ENCODE measurements at places on chromosomes 13 and 19.

- DNase-seq, result no peak
Measured at GRCh38 chr19:45294291-45295029, 28.2 kb downstream of the CKM start.

DNA sequence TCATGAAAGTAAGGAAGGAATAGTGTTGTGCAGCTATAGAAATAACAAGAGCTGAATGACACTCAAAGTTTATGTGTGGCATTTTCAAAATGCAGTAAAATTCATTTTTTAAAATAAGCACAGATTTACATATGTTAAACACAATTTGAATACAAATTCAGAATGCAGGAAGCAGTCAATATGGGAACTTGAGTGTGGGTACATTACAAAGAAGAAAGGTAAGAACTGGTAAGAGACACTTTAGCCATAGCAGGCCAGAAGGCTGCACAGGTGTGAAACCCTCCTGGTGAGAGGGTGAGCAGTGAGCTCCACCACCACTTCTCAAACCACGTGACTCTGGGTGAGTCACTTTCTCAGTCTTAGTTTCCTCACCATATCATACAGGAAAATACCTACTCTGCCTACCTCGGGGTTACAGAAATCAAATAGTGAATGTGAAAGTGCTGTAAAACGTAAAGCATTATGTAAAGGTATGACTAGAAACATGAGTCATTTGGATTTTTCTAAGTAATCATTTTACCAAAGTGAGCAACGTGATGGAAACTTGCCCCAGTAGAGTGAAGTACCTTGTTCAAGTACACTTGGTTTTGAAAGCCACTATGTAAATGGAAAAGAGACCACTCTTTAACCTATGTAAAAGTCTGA, 40.5 kb downstream of the USP12 start:
- peak; percentile 49 for DNase-seq

GRCh38 chr13:46715363-46715762, 81.6 kb downstream of the ESD start:
- DNase-seq, result no peak

GRCh38 chr13:102289606-102290005, 112.2 kb downstream of the FGF14 start:
- no peak for DNase-seq

DNA sequence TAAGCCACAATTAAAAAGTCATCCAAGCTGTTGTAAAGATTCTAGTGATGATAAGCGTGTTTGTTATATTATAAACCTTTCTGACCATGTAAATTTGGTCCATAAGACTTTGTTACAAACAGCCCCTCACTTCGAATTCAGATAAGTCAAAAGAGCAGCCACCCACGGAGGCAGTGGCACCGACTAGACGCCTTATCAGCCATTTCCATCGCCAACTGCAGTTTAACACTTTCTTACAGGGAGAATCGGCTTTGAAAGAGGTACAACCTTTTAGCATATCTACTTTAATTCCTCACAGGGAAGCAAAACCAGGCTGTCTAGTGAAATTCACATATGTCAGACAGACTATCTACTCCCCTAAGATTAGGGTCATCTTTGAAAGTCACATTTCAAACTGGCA, 47.5 kb downstream of the SOX21 start:
- DNase-seq, result no peak

DNA sequence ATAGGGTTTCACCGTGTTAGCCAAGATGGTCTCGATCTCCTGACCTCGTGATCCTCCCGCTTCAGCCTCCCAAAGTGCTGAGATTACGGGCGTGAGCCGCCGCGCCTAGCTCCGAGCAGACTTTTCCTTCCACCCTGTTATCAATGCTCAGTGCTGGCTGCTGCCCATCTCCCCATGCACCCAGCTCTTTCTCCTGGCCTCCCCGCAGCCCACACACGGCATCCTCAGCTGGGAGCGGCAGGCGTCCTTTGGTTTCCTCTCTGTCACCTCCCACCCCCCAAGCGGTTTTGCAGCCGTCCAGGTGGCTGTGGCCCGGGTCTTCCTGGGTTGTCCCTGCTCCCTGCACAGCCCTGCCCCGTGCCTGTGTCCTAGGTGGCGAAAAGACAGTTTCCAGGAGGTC, 12.1 kb downstream of the PRR22 start:
- no peak for DNase-seq

- no peak for DNase-seq
Measured at GRCh38 chr19:46374536-46375475, 27.9 kb downstream of the PPP5C start.

GRCh38 chr13:24682353-24682752, 2.1 kb downstream of the ATP12A start:
- DNase-seq, result no peak

GRCh38 chr19:13300421-13301030, 150.3 kb downstream of the IER2 start:
- DNase-seq, result no peak

DNA sequence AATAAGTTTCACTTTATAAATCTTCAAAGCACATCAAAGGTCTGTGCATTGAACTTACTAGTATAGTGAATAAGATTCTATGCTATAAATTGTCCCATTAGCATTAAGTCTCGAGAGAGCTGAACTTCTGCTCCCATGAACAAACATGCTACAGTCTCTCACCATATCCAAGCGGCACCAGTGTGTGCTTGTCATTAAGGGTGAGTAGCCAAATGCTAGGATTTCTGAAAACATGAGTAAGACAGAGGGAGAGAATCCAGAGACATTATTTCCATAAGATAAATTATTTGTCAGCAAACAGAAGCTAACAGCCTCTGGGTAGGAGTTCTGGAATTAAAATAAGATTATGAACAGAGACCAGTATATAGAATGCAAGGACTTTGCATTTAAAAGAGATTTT, 2882.5 kb downstream of the PCDH9 start:
- DNase-seq, result no peak

DNA sequence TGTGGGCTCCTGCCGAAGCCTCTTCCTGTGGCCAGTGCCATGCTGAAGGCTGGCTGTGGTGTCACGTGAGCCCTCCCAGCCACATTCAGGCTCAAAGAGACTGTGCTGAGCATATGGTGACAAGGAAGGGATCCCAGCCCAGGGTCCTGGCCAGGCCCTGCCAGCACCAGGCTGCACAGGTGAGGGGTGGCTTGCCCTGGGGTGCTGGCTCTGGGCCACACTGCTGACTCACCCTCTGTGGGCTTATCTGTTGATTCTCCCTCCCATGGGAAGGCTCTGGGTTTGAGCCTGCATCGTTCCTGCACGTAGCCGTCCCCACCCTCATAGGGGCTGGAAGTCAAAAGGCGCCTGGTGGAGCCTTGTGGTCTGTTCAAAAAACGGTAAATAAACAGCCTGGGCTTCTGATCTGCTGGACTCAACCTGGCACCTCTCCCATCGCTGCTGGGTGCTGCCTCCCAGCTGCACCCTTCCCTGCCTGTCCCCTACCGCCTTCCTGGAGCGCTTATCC, 31.1 kb downstream of the DNM2 start:
- DNase-seq, result peak; percentile 37

DNA sequence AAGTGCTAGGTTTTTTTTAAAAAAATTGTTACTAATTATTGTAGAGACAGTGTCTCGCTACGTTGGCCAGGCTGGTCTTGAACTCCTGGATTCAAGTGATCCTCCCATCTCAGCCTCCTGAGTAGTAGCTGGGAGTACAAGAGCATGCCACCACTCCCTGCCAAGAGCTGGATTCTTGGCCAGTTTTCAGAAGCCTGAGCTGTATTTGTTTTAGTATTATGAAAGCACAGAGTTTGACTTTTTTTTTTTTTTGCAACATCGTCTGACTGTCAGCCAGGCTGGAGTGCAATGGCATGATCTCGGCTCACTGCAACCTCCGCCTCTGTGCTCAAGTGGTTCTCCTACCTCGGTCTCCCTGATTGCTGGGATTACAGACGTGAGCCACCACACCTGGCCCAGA, 7.0 kb downstream of the ARMC6 start:
- no peak for DNase-seq

GRCh38 chr13:70960841-70961443, 852.7 kb upstream of the KLHL1 start:
- DNase-seq, result peak; percentile 65

DNA sequence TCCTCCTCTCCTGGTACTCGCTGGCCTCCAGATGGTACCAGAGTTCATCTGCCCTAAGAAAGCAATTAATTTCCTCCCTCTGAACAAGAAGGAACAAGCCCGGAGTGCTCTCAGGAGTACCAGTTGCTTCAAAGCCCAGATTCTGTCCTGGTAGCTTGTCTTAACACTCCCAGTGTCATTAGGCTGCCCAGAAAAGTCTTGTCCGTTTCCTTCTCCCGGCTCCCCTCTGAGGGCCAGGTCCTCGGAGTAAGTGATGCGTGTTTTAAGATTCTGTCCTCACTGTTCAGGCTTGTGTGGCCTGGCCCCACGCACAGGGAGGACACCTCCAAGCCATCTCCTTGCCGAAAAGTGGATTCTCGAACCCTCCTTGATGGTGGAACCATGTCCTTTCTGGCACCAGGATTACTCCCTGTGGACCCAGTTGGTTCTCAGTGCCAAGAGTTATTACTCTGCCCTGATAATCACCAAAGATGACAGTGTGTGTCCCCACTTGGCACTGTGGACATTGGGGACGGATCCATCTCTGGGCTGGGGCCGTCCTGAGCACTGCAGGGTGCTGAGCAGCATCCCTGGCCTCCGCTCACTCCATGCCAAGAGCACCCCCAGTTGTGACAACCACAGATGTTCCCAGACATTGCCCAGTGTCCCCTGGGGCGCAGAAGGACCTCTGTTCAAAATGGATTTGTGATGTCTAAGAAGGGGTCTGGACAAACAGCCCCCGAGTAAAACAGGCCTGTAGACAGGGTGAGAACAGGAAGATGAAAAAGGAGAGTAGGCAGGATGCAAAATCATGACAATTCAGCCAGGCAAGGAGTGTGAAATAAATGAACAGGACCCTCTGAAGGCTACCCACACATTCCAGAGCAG, 52.4 kb downstream of the RFX2 start:
- no peak for DNase-seq

DNA sequence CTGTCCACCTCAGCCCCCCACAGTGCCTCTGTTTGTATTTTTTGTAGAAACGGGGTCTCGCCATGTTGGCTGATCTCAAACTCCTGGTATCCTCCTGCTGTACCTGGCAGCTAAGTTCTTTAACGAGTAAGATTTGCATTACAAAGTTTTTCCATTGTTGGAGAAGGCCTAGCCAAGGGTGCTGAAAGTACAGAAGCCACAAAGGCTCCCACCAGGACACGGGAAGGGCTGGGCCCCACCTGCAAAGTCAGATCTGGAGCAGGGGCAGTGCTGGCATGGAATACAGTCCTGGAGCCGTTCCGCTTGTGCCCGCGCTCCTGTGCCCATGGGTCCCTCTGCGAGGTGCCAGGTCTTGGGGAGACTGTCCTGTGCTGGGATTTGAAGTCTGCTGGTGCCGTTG, 12.1 kb downstream of the FZR1 start:
- DNase-seq, result no peak

DNA sequence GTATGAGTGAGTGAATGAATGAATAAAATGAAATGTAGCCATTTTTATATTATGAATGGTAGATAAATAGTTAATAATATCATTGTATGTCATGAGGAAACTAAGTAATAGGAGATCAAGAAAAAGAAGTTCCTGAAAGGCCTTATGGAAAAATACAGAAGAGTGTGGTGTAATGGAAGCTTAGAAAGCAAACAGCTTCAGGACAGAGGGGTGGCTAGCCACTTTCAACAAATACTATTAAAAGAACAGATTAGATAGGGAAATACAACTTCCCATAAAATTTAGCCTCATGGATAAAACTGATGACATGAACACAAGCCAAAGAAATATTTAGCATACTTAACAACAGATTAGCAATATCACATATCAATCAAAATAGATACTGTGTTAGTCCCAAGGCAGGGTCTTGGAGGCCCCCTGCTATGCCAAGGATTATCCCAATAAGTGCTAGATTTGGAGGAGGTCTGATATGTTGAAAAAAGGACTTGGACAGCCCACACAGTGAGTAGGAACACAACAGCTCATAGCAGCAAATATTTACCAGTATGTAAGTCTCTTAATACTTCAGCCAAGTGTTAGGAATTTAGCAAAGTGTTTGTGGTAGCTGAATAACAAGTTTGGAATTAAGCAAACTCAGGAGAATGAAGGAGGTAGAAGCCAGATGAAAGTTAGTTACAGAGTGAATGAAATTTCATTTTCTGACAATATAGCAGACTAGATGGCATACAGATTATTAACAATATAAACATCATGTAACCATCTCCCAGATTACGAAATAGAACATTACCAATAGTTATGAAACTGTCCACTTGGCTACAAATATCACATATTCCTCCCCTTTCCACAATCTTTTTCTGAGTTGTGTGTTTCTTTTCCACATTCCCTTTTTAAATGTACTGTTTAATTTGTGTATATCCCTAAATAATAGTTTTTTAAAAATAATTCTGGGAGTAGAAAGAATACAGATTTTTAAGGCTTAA, 1632.0 kb downstream of the PCDH9 start:
- no peak for DNase-seq
